ENCODE measurements at places on chromosomes 5 and 9. TPM values are rescaled to one million over a fixed set of nuclear protein-coding genes. Genes with fewer than 3 reads are reported as not detected.

DNA sequence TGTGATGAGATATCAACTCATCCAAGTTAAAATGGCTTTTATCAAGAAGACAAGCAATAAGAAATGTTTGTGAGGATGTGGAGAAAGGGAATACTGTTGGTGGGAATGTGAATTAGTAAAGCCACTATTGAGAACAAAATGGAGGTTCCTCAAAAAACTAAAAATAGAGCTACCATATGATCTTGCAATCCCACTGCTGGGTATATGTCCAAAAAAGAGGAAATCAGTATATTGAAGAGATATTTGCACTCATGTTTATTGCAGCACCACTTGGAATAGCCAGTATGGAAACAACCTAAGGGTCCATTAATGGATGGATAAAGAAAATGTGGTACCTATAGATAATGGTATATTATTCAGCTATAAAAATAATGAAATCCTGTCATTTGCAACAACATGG is 25.1 kb downstream of the PPIP5K2 start:
- no peaks in the 10 kb centered on the region for H3K4me1 ChIP-seq
- no peak for DNase-seq
- no peak overlapping the region for H3K27ac ChIP-seq

DNA sequence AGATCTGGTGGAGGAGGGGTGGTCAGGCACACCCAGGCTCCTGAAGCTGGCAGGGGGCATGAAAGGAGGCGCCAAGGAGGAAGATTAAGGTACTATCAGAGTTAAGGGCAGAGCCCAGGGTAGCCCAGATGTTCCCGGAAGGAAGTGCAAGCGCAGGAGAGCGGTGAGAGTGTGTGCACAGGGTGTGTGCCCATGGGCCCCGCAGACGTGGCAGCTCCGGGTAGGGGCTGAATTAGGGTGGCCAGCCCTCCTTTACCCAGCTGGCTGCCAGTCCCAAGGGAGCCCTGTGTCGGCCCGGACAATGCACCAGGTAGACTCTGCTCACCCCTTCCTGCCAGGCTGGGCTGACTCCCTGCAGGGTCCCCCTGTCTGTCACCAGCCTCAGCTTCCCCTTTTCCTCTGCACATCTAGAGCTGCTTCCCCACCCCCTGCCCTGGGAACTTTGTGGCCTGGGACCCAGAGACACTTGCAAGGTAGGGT is at the start of gene SMIM33:
Gene SMIM33 (plus strand): TSS at position 184 of the 480 bp plus-strand sequence. CDS start 118 bp downstream, at position 302.
- no peaks in the 10 kb centered on the region for H3K36me3 ChIP-seq
- no peak for DNase-seq
- H3K4me1 ChIP-seq: peaks cover 9% of the 10 kb centered on the region
- H3K4me3 ChIP-seq: no peak within 1 kb of the TSS

GRCh38 chr5:2740051-2740875 is 11.2 kb downstream of the IRX2 start:
- peaks cover 2% of the 10 kb centered on the region for H3K36me3 ChIP-seq
- no peak overlapping the region for H3K27ac ChIP-seq
- H3K4me3 ChIP-seq: peak overlapping the region; percentile 38

GRCh38 chr5:59528202-59528862 is 365.2 kb downstream of the PDE4D start:
- H3K27me3 ChIP-seq: no peaks in the 10 kb centered on the region
- H3K36me3 ChIP-seq: no peaks in the 10 kb centered on the region
- no peak overlapping the region for H3K4me3 ChIP-seq
- no peak for DNase-seq
- H3K27ac ChIP-seq: no peak overlapping the region

GRCh38 chr5:73998489-73998888 is 372.5 kb downstream of the ARHGEF28 start:
- no peaks in the 10 kb centered on the region for H3K36me3 ChIP-seq
- no peaks in the 10 kb centered on the region for H3K4me1 ChIP-seq
- H3K27ac ChIP-seq: no peak overlapping the region
- no peak for DNase-seq
- no peak overlapping the region for H3K4me3 ChIP-seq

GRCh38 chr5:179975713-179976134 is 68.0 kb upstream of the TBC1D9B start:
- no peak for DNase-seq
- no peaks in the 10 kb centered on the region for H3K27me3 ChIP-seq
- H3K27ac ChIP-seq: no peak overlapping the region
- H3K4me3 ChIP-seq: no peak overlapping the region

GRCh38 chr5:178818094-178818493 is 41.7 kb upstream of the ZNF354B start:
- no peak for DNase-seq
- no peaks in the 10 kb centered on the region for H3K36me3 ChIP-seq
- H3K4me3 ChIP-seq: no peak overlapping the region
- H3K27ac ChIP-seq: no peak overlapping the region
- H3K4me1 ChIP-seq: no peaks in the 10 kb centered on the region

GRCh38 chr5:18393565-18394442 is 759.5 kb downstream of the TAF11L14 start:
- H3K27ac ChIP-seq: no peak overlapping the region
- no peaks in the 10 kb centered on the region for H3K27me3 ChIP-seq
- peak; percentile 93 for DNase-seq
- H3K4me3 ChIP-seq: no peak overlapping the region
- no peaks in the 10 kb centered on the region for H3K36me3 ChIP-seq
- peaks cover 4% of the 10 kb centered on the region for H3K4me1 ChIP-seq

DNA sequence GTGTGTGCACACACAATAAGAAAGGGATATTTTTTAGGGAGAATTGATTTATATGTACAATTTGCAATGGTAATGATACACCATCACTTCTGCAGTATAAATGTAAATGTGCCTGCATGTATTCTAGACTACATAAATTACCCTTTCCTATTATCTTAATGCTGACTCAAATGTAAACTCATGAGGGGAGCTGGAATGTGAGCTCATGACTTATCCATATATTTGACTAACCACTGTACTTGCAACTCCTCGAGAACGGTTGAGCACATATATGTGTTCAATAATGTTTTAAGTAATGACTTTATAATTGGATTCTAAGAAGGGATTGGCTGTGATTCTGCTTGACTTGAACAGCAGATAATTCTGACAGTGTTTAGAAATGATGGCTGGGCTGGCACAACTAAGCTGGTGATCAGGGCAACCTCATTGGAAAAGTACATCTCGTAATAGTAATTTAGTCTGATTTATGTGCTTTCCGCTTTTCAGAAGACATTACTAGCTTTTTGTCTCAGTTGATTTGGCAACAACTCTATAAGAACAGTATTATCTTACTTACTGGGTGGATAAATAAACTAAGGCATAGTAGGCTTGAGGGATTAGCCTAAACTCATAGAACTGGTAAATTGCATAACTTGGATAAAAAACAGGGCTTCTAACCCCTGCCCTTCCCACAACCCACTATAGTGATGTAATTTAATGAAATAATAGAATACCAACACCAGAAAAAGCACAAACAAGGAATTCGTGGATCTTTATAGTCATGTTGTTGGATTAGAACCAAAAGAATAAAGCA is 130.2 kb upstream of the SPEF2 start:
- no peak for DNase-seq
- no peaks in the 10 kb centered on the region for H3K27me3 ChIP-seq
- 0 out of 2 replicates have a peak, but pooled peaks cover 2% of the 10 kb centered on the region for H3K4me1 ChIP-seq
- no peaks in the 10 kb centered on the region for H3K36me3 ChIP-seq

GRCh38 chr5:111075520-111075919 is 4.0 kb downstream of the TSLP start:
- no peaks in the 10 kb centered on the region for H3K4me1 ChIP-seq
- no peak for DNase-seq
- no peak overlapping the region for H3K27ac ChIP-seq
- H3K36me3 ChIP-seq: no peaks in the 10 kb centered on the region
- peaks cover 40% of the 10 kb centered on the region for H3K27me3 ChIP-seq

GRCh38 chr5:112933651-112934365 is 11.8 kb upstream of the REEP5 start:
- H3K4me3 ChIP-seq: no peak overlapping the region
- H3K36me3 ChIP-seq: no peaks in the 10 kb centered on the region
- H3K27me3 ChIP-seq: no peaks in the 10 kb centered on the region
- DNase-seq: no peak

DNA sequence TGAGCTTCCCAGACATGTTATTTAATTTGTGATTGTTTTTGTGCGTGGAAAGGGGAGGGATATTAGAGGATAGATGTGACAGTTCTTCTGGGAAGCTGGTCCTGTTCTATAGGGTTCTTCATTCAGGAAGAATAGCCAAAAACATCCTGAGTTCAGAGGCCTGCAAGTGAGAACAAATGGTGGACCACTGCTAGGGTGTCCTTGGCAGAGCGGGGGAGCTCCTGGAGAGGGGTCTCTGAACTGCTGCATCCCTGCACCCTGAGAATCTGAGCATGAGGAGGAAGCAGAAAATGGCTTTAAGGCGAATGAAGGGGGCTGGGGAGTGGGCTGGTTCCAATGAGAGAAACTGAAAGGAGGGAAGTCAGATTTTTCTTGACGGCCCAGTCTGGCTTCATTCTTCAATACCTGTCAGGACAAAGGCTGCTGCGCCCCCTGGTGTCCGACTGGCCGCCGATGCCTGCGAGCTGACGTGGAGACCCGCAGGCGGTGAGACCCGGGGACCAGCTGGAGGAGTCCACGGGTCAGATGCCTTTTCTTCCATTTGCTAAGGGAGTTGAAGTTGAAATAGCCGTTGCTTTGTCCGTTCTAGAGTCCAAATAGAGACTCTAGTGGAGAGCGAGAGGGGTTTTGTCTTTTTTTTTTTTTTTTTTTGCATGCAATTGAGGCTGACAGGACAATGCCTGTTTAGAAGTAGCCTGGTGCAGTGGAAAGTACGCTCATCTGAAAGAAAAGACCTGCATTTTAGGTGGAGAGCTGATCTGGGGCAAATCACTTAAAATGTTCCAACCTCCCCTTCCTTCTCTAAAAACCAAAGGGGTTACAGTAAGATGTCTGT is 39.5 kb upstream of the NFIB start:
- peaks cover 28% of the 10 kb centered on the region for H3K27me3 ChIP-seq
- DNase-seq: peak; percentile 99
- no peak overlapping the region for H3K27ac ChIP-seq
- peaks cover 17% of the 10 kb centered on the region for H3K4me1 ChIP-seq

- H3K27ac ChIP-seq: no peak overlapping the region
- H3K27me3 ChIP-seq: no peaks in the 10 kb centered on the region
- no peaks in the 10 kb centered on the region for H3K36me3 ChIP-seq
- H3K4me3 ChIP-seq: no peak overlapping the region
- no peaks in the 10 kb centered on the region for H3K4me1 ChIP-seq
Measured at GRCh38 chr9:111005746-111006470, 32.4 kb downstream of the LPAR1 start.

GRCh38 chr5:53343187-53343586 is 137.2 kb upstream of the FST start:
- H3K4me1 ChIP-seq: no peaks in the 10 kb centered on the region
- no peaks in the 10 kb centered on the region for H3K27me3 ChIP-seq
- H3K4me3 ChIP-seq: no peak overlapping the region
- no peak overlapping the region for H3K27ac ChIP-seq
- DNase-seq: no peak

- no peaks in the 10 kb centered on the region for H3K36me3 ChIP-seq
- no peak overlapping the region for H3K27ac ChIP-seq
- no peak overlapping the region for H3K4me3 ChIP-seq
Measured at GRCh38 chr5:72721844-72722243, 94.6 kb upstream of the TNPO1 start.

DNA sequence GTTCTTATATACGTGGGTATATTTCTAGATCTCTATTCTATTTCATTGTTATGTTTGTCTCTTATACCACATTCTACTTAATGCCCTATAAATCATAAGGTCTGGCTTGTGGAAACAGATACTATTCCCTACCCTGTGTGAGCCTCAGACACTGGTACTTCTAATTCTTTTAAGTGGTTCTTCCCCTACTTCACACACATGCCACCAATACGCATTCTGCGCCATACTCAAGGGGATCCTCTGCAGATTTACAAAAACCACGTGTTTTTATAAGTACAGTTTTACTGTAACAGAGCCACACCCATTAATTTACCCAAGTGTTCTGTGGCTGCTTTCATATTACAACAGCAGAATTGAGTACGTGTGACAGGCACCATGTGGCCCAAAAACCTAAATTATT is 195.6 kb downstream of the SAXO1 start:
- no peak overlapping the region for H3K27ac ChIP-seq
- H3K27me3 ChIP-seq: no peaks in the 10 kb centered on the region
- DNase-seq: no peak
- no peak overlapping the region for H3K4me3 ChIP-seq

DNA sequence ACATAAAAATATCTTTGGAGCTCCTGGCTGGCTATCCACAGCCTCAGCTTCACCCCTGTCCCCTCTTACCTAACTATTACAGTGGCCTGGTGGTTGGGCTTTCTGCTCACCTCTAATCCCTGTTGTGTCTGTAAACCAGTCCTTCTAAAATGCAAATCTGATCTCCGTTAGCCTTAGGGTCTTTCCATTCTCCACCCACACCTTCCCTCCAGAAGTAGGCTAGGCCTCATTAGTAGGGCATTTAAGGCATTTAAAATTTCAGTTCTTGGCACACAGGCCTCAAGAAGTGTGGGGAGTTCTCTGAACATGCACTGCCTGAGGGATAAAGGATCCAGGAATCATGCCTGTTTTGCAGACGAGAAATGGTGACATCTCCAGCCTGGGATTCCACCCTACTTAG is 26.4 kb upstream of the STC2 start:
- H3K27me3 ChIP-seq: peaks cover 2% of the 10 kb centered on the region
- H3K4me3 ChIP-seq: no peak overlapping the region
- no peaks in the 10 kb centered on the region for H3K4me1 ChIP-seq
- H3K36me3 ChIP-seq: no peaks in the 10 kb centered on the region

DNA sequence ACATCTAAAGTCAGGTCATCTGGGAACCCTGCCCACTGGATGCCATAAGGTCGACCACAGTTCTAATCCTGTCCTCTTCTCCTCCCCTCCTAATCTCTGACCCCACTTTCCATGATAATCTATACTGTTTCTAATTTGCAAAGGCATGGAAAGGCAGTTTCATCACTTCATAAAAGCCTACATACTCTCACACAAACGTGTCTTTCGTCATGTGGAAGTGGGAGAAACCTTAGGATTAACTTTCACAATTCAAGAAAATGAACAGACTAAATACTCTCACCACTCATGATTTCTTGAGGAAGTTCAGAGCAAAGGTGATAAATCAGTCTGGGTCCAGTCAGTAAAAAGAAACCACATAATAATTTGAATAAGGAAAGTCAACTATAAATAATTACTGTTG is 5.5 kb downstream of the FANCC start:
- no peak overlapping the region for H3K27ac ChIP-seq
- no peaks in the 10 kb centered on the region for H3K27me3 ChIP-seq
- peaks cover 3% of the 10 kb centered on the region for H3K4me1 ChIP-seq
- H3K4me3 ChIP-seq: no peak overlapping the region
- no peak for DNase-seq
- H3K36me3 ChIP-seq: no peaks in the 10 kb centered on the region

GRCh38 chr5:180026320-180026719 is 45.2 kb downstream of the RNF130 start:
- peaks cover 3% of the 10 kb centered on the region for H3K4me1 ChIP-seq
- no peaks in the 10 kb centered on the region for H3K36me3 ChIP-seq
- no peak overlapping the region for H3K27ac ChIP-seq
- H3K27me3 ChIP-seq: no peaks in the 10 kb centered on the region
- no peak overlapping the region for H3K4me3 ChIP-seq

The PCDHB14 gene
- 2.9 TPM for total RNA-seq

The GRIA1 gene
- total RNA-seq: 1.1 TPM

The DNLZ gene
- 17.9 TPM for total RNA-seq

The SLC46A2 gene
- total RNA-seq: not detected

The IL4 gene
- total RNA-seq: not detected

The MRPL41 gene
- 49.4 TPM for total RNA-seq

The FGD3 gene
- 1.4 TPM for total RNA-seq

The PCDHA13 gene
- total RNA-seq: 1.1 TPM

The CAMK4 gene
- total RNA-seq: 8.3 TPM

All from H1 (cell line).